ENCODE measurements at places on chromosomes 2 and 18.

DNA sequence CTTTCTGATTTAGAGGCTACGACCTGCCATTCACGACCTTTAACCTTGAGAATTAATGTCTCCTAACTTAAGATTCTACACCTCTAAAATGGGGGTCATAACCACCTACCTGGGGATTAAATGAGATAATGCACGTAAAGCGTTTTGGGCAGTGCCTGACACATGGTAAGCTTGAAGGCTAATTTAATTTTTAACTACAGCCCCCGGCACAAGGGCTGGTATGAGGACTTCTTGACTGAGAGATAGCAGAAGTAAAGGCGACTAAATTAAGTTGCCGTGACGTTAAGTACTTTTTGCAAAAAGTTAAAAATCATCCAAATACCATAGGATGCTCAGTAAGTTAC, 549 bp downstream of the MRPL35 start:
- DNase-seq: no peak

DNA sequence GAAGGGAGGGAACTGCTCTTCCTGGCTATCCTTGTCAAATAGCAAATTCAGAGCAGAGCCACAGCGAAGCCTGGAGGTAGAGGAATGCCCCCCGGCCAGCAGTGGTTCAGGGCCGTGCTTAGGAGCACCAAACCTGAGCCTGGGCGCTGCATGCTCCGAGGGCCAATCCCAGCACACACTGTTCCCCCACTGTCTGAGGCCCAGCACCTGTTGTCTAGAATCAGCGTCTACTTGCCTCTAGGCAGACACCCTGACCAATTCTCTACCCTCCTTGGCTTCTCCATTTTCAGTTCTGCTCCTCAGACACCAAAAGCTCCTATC, 177.6 kb upstream of the PKDCC start:
- no peak for DNase-seq

GRCh38 chr2:88950010-88950409, 258.5 kb downstream of the RPIA start:
- no peak for DNase-seq

GRCh38 chr2:186060744-186061440, 322.3 kb downstream of the FSIP2 start:
- no peak for DNase-seq

DNA sequence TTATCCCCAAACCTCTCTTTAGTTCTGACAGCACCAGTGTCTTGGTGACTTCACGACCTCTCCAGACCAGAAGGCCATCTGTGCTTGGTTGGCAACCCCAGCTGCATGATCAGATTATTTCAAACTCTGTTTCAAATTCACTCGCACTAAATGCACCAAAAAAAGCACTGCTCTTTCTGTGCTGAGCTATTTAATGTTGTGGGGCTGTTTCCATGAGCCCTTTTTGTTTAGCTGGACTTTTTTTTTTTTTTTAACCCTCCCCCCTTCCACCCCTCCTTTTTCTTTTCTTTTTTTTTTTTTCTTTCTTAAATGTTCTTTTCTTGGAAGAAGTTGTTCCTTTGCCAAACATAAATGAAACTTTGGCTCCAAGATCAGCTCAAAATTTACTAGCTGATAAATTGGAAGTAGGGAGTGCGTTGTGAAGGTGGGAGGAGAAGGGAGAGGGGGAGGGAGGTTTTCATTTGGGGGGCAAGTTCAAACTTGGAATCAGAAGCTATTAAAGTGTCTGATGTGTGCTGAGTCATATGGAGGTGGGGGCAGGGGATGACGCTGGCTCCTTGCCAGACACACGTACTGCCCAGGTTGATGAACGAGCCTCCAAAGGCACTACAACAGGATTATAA, 543.0 kb upstream of the TNP1 start:
- DNase-seq: no peak

GRCh38 chr2:158484892-158485556, 28.3 kb downstream of the PKP4 start:
- no peak for DNase-seq
